ENCODE measurements at places on chromosomes 7 and 10. TPM values are rescaled to one million over a fixed set of nuclear protein-coding genes. Genes with fewer than 3 reads are reported as not detected.

GRCh38 chr10:4294271-4294670, 509.3 kb upstream of the KLF6 start:
- no peak for DNase-seq

- no peak for DNase-seq
Measured at GRCh38 chr10:23157691-23158369, 34.3 kb upstream of the PTF1A start.

DNA sequence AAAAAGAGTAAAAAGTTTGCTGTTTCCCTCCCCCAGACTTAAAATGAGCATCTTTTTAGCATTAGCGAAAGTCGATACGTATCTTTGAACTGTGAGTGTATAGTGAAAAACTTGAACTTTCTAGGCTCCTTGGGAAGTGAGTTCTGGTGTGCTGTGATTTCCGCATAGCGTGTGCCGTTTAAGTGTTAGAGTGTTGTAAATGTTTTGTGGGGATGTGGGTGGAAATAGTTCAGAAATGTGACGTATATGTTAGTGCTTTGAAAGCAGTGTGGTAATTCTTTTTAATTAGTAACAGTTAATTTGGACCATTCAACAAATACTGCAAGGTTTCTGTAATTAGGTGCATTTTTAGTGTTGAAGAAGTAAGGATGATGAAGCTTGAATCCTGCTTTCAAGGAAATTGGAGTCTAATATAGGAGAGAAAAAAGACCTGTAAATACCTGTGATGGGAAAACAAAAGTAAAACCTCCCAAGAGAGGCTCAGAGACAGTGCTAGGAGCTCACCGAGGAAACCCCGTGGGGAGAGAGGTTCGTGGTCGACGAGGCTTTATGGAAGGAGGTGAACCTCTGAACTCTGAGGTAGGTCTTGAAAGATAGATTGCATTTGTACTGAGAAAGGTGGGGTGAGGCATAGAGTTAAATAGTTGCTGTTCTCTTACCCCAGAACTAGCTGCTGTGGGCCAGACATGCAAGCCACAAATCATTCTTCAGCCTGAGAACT, 40.8 kb downstream of the RBM33 start:
- DNase-seq, result no peak

DNA sequence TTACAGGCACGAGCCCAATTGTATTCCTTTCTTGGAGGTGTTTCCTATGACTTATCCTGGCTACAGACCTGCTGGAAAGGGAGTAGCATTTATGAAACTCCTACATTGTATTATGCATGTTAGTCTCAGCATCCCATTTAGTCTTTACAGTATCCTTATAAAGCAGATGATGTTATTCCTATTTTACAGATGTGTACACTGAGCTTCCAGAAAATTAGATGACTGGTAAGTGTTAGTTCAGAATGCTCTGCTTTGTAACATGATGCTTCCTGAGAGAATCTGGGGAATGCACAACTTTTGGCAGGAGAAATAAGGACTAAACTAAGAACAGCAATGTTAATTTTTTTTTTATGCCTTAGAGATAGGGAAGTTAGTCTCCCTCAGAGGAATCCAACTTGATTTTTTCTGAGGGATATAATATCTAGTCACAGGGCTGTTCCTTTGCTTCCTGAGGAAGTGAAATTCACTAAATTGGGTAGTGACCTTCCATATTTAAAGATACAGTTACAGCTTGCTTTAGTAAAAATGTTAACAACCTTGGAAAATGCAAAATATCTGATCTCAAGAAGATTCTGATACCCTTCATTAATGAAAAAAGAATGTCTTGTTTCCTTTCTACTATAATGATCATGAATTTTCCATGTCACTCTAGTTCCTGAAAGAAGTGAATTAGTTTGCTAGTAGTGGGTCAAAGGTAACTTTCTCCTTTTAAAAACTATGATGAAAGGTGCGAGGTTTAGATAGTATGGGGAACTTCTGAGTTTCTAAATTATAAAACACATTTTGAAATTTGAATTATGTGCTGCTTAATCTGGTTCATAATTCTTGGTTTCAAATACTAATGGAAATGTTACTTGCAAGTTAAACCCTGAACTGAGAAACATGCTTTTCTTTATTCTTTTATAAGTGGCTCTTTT, 194.0 kb upstream of the PRPS1L1 start:
- DNase-seq, result no peak

DNA sequence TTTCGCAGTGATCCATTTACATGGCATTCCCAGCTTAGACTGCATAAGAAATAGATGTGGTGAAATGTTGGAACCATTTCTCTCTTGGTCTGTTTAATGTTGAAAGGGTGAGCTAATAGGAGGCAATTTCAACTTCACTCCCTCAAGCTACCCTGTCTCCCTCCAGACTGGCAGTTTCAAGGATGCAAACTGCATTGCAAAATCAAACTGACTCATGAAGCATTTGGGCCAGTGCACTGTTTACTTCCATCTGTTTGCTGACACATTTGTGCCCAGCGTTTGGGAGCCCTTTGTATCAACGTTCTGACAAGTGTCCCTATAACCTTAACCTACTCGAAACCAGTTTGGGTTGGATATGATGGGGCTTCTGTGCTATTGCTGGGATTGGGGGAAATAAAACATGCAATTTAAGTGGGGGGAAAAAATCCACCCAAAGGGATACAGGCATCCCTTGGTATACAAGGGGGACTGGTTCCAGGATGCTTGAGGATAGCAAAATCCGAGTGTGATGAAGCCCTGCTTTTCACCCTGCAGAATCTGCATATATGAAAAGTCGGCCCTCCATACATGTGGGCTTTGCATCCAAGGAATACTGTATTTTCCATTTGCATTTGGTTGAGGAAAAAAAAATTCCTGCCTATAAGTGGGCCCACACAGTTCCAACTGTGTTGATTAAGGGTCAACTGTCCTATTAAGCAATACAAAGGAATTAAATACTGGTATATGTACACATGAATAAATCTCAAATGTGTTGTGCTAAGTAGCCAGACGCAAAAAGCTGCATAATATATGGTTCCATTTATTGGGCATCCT, 15.6 kb downstream of the RHEB start:
- no peak for DNase-seq

GRCh38 chr7:159015454-159016410, 128.9 kb downstream of the VIPR2 start:
- peak; percentile 59 for DNase-seq

- no peak for DNase-seq
Measured at GRCh38 chr7:188727-189500, 3.5 kb upstream of the FAM20C start.

CYP3A4 gene
- total RNA-seq, result 0.22 TPM

ZNF736 gene
- 22.8 TPM for total RNA-seq
